Stimulated activated effector memory CD8-positive, alpha-beta T cell treated with anti-CD3 and anti-CD28 coated beads, Interleukin-12 subunit alpha, Interleukin-12 subunit beta, amount 100 ng/mL, for 72 hours (primary cell): ENCODE measurements at places on chromosomes 1 and 21.

- peak; percentile 57 for DNase-seq
Observed at GRCh38 chr1:15947382-15948090, 28.4 kb downstream of the ZBTB17 start.

DNA sequence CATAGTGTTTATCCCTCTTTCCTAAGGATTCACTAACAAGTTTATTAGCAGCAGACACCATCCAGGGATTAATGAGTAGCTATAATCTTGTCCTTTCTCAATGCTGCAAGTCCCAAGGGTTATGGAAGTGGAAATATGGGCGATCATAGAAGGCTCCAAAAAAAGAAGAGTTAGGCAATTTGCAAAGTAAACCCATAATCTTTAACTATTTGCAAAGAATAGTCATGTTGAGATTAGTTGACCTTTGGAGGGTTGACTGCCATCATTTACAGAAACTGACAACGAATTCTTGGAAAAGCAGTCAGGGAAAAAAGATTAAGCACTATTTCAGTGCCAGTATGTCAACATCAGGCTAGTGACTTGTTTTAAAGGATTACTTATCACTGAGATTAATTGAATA is 169.9 kb downstream of the KCNT2 start:
- DNase-seq, result no peak

- no peak for DNase-seq
Observed at GRCh38 chr1:152168535-152168868, 9.5 kb upstream of the RPTN start.

DNA sequence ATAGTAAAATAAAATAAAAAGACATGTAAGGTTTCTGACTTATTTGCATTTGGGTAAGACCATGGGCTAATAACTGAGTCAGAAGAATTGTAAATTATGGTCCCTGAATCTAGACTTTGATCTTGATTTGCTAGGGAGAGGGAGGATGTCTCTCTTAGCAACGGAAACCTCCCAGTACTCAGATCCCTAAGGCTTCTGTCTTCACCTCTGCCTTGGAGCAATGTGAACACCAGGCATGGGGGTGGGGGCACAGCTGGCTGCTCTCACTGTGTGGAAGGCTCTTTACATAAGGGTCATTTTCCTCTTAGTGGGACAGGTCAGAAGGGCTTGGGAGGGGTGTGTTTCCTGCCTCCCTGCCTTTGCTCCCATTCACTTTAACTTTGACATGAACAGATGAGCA is 17.0 kb upstream of the TMEM54 start:
- DNase-seq, result no peak

DNA sequence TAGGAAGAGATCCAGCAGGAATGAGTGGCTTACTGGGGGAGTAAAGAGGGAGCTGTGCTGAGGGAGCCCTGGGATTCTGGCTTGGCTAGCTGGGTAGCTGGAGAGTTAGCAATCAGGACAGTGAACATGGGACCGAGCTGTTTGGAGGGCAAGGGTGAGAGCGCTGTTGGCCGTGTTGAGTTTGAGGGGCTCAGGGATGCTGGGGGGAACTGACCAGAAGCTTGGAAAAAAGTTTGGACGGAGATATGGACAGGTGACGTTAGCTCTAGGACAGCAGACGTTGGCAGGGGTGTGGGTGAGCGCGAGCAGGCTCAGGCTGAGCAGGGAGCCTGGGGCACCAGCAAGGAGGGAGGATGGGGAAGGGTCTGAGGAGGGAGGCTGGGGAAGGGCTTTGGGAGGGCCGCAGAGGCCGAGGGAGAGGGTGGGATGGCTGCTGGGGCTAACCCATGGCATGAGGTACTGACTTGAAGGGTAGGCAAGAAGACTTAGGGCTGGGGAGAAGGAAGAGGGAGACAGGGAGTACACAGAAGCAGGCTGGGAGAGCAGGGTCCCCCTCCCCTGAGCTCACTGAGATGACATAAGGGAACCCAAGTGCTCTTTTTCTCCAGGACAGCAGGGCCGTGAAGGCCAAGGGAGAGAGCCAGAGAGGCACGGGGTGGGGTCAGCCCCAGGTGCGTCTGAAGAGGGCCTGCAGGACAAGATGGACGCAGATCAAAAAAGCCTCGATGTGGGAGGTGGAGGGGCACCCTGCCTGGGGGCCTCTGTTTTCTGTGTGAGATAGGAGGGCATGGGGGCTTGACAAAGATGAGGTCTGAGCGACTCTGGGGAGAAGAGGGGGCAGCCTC is 8.2 kb downstream of the SH2D2A start:
- no peak for DNase-seq

- no peak for DNase-seq
Observed at GRCh38 chr1:154972517-154973343, 1.8 kb upstream of the CKS1B start.
